Heart right ventricle (tissue), 16 donors: ENCODE measurements at places on chromosomes 7 and 10. TPM values are rescaled to one million over a fixed set of nuclear protein-coding genes. Genes with fewer than 3 reads are reported as not detected.

Gene SPOCK2
- total RNA-seq, result 11.6 TPM

Gene FAM25A
- not detected for total RNA-seq

Gene CFAP69
- total RNA-seq, result 1.4 TPM

Gene NME8
- total RNA-seq, result not detected

Gene NRCAM
- 0.08 TPM for total RNA-seq

Gene CNPY1
- not detected for total RNA-seq

Gene MBL2
- total RNA-seq, result not detected

DNA sequence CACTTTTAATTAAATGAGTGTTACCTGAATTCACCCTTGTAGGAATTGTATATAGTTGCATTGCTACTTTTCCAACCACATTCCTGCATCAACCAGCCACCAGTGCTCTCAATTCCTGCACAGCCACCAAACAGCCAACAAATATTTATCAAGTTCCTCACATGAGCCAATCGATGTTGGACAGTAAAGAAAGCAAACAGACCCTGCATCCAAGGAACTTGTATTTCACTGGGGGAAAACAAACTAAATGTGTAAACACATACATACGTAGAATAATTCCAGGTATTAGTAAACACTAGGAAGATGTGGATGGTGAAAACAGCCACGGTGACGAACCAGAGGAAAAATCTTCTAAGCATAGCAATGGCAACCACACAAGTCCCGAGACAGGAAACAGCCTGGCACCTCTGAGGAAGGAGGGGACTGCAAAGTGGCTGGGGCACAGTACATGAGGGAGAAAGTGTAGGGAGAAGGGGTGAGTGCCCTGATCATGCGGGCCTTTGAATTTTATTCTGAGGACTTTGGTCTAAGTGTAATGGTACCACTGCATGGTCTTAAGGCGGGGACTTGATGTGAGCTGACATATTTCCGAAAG, 111.2 kb downstream of the XRCC2 start:
- H3K4me1 ChIP-seq, result no peaks in the 10 kb centered on the region
- H3K27ac ChIP-seq, result no peak overlapping the region
- no peak overlapping the region for H3K4me3 ChIP-seq
- DNase-seq, result no peak

DNA sequence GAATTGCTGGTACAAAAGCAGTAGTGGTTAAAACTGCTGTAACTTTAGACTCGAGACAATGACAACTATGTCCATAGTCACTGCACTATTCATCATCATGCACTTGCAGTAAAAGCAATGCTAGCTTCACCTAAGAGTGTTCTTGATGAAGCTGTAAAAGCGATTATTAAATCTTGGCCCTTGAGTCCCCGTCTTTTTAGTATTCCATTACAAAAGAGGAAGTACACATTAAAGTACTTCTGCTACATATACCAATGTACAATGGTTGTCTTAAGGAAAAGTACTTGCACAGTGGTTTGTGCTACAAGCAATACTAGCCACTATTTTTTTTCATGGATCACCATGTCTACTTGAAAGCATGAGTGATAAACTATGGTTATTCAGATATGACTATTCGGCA, 78.3 kb downstream of the ATAD1 start:
- no peak for DNase-seq
- no peak overlapping the region for H3K27ac ChIP-seq
- peaks cover 4% of the 10 kb centered on the region for H3K4me1 ChIP-seq
- H3K36me3 ChIP-seq, result no peaks in the 10 kb centered on the region
- no peak overlapping the region for H3K4me3 ChIP-seq

- H3K36me3 ChIP-seq, result no peaks in the 10 kb centered on the region
- no peak for DNase-seq
- H3K27ac ChIP-seq, result no peak overlapping the region
- H3K4me3 ChIP-seq, result no peak overlapping the region
Observed at GRCh38 chr10:113103131-113103840, 153.2 kb downstream of the TCF7L2 start.

GRCh38 chr7:18196638-18197037, 169.0 kb upstream of the PRPS1L1 start:
- H3K4me3 ChIP-seq, result no peak overlapping the region
- DNase-seq, result no peak
- H3K36me3 ChIP-seq, result no peaks in the 10 kb centered on the region
- H3K27me3 ChIP-seq, result no peaks in the 10 kb centered on the region

GRCh38 chr7:105613611-105614330, 32.5 kb upstream of the EFCAB10 start:
- H3K4me3 ChIP-seq, result no peak overlapping the region
- no peaks in the 10 kb centered on the region for H3K27me3 ChIP-seq
- peaks cover 44% of the 10 kb centered on the region for H3K36me3 ChIP-seq
- DNase-seq, result no peak
- H3K4me1 ChIP-seq, result peaks cover 7% of the 10 kb centered on the region
- no peak overlapping the region for H3K27ac ChIP-seq

GRCh38 chr7:82481499-82482097, 38.0 kb upstream of the CACNA2D1 start:
- no peak for DNase-seq
- H3K36me3 ChIP-seq, result no peaks in the 10 kb centered on the region
- H3K4me3 ChIP-seq, result no peak overlapping the region
- peaks cover 5% of the 10 kb centered on the region for H3K4me1 ChIP-seq

GRCh38 chr7:38453826-38454225, 177.3 kb downstream of the AMPH start:
- no peaks in the 10 kb centered on the region for H3K27me3 ChIP-seq
- H3K4me3 ChIP-seq, result no peak overlapping the region
- peaks cover 10% of the 10 kb centered on the region for H3K4me1 ChIP-seq
- no peak overlapping the region for H3K27ac ChIP-seq

- no peaks in the 10 kb centered on the region for H3K36me3 ChIP-seq
- H3K4me3 ChIP-seq, result no peak overlapping the region
- H3K27ac ChIP-seq, result no peak overlapping the region
Observed at GRCh38 chr10:36597756-36598320, 527.6 kb upstream of the ANKRD30A start.

DNA sequence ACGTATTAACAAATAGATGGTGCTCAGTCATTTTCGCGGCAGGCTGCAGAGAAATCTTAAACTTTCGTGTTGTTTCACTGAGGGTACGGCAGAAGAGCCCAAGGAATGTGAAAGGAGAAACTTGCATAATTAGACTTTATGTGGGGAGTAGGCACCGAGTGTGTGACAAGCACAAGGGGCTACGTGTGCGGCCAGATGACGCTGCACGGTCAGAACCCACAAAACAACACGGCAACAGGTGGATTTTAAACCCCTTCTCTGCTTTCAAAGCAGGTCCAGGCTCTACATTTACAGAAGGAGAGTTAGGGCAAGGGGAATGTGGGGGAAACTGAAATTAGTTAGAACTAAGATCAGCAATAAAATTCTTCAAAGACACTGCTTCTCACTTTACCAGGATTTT, 392 bp upstream of the UCN3 start:
- no peak for DNase-seq
- no peaks in the 10 kb centered on the region for H3K4me1 ChIP-seq
- H3K27ac ChIP-seq, result no peak overlapping the region

- no peaks in the 10 kb centered on the region for H3K36me3 ChIP-seq
- no peak overlapping the region for H3K4me3 ChIP-seq
- H3K27me3 ChIP-seq, result no peaks in the 10 kb centered on the region
Observed at GRCh38 chr10:18079665-18080295, 60.4 kb upstream of the CACNB2 start.

GRCh38 chr7:126755381-126755780, 497.4 kb downstream of the GRM8 start:
- no peak overlapping the region for H3K27ac ChIP-seq
- no peak overlapping the region for H3K4me3 ChIP-seq
- H3K27me3 ChIP-seq, result no peaks in the 10 kb centered on the region
- H3K4me1 ChIP-seq, result no peaks in the 10 kb centered on the region
- no peaks in the 10 kb centered on the region for H3K36me3 ChIP-seq
- DNase-seq, result no peak

GRCh38 chr10:86362129-86362527, 4.5 kb downstream of the GRID1 start:
- no peak for DNase-seq
- H3K27ac ChIP-seq, result peak overlapping the region; percentile 46
- peaks cover 4% of the 10 kb centered on the region for H3K27me3 ChIP-seq
- no peaks in the 10 kb centered on the region for H3K36me3 ChIP-seq
- peaks cover 23% of the 10 kb centered on the region for H3K4me1 ChIP-seq
- H3K4me3 ChIP-seq, result no peak overlapping the region

DNA sequence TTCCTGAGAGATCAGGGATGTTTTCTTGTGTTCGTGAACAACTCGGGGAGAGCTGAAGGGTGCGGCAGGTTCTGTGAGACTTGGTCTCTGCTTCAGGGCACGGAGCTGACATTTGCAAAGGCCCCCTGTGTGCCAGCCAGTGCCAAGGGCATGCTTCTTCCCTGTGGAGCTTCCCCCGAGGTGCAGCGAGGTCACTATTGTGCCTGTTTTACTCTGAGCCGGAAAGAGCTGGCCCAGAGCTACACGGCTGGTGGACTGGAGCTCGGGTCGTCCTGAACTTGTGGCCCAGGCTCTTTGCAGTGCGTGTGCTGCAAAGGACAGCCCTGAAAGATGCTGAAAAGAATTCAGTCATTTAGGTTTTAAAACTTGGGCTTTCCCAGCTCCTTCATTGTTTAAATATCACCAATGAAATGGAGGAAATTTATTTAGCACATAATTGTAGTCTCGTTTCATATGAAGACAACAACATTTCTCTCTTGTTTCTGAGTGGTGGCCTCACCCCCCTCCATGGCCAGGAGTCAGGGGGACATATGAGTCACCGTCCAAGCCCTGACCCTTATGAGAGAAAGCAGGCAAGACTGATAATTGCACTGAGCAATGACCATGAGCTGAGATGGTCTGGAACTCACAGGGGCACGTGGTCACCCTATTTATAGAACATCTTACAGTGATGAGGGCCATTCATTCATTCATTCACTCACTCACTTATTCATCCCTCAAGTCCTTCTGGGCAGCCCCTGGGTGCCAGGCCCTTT, 102.6 kb downstream of the PTPRE start:
- no peaks in the 10 kb centered on the region for H3K36me3 ChIP-seq
- H3K4me1 ChIP-seq, result peaks cover 3% of the 10 kb centered on the region
- no peak overlapping the region for H3K4me3 ChIP-seq
- H3K27ac ChIP-seq, result peak overlapping the region; percentile 49
